ENCODE measurements at places on chromosomes 2 and 18. TPM values are rescaled to one million over a fixed set of nuclear protein-coding genes. Genes with fewer than 3 reads are reported as not detected.

The FEV gene
- total RNA-seq, result not detected

The PHLPP1 gene
- 6.4 TPM for total RNA-seq

The GPR55 gene
- total RNA-seq, result not detected

The C2orf78 gene
- total RNA-seq, result not detected

The FAM124B gene
- 1.5 TPM for total RNA-seq
